Stimulated activated CD8-positive, alpha-beta memory T cell treated with anti-CD3 and anti-CD28 coated beads, Interleukin-15, amount 100 ng/mL, for 24 hours (primary cell): ENCODE measurements at places on chromosomes 5 and 9.

- no peak for DNase-seq
Observed at GRCh38 chr9:84949971-84950370, 280.4 kb downstream of the NTRK2 start.

DNA sequence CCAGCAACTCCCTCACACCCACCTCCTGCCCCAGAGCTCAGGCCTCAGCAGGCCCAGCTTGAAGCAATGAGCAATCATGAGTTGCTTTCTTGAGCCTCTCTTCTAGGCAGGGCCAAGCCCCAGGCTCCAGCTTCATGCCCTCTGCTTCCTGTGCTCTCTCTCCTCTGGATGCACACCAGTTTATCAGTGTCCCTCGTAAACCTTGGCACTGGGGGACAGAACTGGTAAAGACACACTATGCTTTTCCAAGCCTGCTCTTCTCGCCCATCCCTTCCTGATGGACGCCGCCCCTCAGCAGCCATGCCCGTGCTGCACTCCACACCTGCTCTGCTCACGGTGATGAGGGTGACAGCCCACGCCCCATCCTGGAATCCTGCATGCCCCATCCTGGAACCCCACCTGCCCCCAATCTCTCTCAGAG, 49.4 kb upstream of the ORM1 start:
- DNase-seq, result no peak

DNA sequence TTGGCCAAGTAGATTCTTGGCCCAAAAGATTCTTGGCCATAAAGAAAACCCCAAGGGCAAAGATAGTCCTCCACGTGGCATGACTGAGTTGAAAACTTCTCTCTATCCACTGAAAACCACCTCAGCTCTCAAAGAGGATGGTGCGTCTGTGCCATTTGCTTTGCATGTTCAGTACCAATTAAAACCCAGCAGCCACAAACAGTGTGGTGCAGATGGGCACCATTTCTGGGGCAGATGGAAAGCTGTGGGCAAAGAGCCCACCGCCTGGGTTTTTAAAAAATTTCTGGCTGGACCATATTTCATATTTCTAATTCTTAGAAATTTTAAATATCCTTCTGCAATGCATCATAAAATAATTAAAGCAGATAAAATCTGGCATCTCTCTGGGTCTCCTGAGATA, 84.5 kb upstream of the PUM3 start:
- DNase-seq, result no peak

- DNase-seq, result no peak
Observed at GRCh38 chr5:20469792-20470191, 481.8 kb upstream of the CDH18 start.

- no peak for DNase-seq
Observed at GRCh38 chr9:124784509-124784908, 7.6 kb downstream of the OLFML2A start.

DNA sequence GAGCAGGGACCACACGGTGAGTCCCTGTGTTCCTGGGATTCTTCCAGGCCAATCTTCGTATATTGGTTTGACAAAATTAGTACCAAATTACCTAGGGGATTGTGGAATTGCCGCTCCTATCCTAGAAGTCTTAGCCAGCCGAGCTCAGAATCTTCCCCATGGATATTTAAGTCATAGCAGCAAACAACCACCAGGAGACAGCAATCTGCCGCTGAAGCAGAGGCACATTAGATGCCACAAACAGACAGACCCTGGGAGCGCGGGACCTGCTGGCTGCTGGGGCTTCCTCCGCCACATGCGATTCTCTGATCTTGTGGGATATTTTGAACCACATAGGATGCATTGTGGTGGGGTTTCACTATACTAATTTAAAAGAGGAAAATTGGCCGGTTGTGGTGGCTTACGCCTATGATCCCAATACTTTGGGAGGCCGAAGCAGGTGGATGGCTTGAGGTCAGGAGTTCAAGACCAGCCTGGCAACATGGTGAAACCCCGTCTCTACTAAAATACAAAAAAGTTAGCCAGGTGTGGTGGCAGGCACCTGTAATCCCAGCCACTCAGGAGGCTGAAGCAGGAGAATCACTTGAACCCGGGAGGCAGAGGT, 31.7 kb upstream of the ZBTB43 start:
- no peak for DNase-seq

DNA sequence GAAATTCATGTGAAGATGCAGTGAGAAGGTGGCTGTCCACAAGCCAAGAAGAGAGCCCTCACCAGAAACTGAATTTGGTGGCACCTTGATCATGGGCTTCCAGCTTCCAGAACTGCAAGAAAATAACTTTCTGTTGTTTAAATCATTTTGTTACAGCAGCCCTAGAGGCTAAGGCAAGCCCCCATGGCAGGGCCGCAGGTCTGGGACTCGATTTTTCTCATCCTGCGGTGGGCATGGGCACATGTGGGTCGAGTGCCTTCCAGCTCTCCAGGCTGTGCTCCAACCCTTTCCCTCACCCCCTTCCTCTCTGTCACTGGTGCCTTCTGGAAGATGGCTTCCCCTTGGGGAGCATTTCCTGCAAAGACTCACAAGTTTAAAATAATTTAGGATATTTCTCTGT, 40.7 kb downstream of the AHRR start:
- no peak for DNase-seq
